ENCODE measurements at places on chromosomes 3 and 15.

DNA sequence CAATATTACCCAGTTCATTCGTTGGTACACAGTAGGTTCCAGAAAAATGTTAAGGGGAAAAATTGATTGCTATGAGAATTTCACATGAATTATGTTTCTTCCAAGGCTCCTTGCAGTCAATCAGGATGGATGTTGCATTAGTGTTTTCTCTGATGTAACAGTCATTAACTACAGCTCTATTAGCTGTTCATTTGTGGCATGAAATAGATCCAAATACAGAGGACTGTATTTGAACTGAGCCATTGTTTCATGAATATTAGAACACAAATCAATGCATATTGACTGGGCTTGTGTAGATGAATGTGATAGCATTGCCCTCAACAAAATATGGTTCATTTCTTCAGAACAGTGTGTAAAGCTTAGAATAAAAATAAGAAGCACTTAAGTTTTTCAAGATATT is 203.0 kb upstream of the SGO1 start:
- no peak for DNase-seq

DNA sequence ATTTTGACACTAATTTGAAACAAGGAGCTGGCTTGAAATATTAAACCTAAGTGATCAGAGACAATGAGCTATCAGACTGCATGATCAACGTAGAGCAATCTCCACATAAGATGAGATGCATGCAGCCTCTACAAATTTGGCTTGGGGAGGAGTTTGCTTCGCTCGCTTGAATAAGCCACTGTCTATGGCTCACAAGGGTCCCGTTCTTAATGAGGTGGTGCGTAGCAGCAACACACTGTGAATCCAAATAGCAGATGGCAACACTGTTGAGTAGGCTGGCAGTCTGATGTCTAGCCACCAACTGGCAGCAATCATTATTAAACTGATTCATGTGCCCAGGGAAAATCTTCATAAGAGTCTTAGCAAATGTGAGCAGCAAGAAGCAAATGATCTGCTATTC is 125.4 kb upstream of the CCDC54 start:
- no peak for DNase-seq

- DNase-seq = no peak
These were observed 127.1 kb downstream of the ABHD5 start for GRCh38 chr3:43817825-43818224.

GRCh38 chr3:190444576-190445145 is 5.0 kb downstream of the TMEM207 start:
- no peak for DNase-seq

DNA sequence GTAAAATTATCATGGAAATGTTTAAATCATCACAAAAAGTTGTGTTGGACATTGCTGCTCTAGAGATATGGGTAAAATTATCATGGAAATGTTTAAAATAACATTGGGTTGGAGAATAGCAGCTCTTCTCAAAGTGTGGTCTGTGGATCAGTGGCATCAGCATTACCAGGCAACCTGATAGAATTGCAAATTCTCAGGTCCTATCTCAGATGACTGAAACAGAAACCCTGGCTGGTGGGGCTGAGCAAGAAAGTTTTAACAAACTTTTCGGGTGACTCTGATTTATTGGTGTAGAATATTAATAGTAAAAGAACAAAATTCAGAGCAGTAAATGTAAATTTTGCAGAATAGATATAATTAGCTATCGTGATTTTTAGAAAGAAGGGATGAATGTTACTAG is 28.9 kb downstream of the NXPE3 start:
- no peak for DNase-seq

DNA sequence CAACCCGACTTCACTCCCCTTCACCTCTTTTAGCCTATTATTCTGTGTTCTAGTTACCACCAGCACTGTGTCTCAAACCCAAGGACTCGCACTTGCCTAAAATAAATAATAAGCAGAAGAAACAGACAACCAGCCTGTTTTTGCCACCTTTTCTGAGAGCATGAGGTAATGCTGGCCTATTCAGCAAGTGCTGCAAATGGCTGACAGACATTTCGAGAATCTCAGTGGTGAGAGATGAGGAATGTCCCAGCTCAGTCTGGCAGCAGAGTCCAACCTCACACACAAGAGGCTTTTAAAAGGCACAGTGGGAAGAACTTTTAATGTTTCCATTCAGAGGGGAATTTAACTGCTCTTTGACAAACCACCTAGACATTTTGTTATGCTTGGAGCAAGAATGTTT is 143.3 kb upstream of the GMNC start:
- no peak for DNase-seq

GRCh38 chr3:87949189-87949878 is 109.5 kb downstream of the CGGBP1 start:
- DNase-seq = no peak

Measured in AG04449 (cell line).